ENCODE measurements at places on chromosomes 11 and 22.

DNA sequence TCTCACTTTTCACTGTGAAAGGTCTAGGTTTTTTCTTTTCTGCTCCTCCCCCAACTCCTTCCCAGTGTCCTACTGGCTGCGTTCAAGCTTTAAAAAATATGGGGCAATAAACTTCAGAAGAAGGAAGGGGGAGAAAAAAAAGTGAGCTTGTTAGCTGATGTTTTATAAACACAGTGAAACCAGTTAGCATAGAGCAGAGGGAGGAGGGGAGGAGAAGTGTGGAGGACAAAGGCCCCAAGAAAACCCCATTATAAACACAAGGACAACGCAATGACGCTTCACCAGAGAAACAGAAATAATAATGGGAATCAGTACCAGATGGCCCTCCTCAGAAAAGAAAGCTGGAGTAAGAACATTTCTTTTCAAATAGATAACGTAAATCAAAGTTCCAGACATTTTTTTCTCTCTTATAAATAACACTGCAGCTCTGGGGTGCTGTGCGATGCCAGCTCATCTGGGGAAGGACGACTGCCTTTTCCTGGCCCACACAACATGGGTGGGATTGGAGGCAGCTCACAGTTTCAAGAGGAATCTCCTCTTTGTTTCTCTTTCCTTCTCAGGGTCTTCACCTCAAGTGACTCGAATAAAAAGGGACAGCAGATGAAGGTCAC lies 235.4 kb upstream of the NARS2 start:
- no peak for DNase-seq

GRCh38 chr22:40040927-40041326 lies 46.2 kb downstream of the FAM83F start:
- no peak for DNase-seq

DNA sequence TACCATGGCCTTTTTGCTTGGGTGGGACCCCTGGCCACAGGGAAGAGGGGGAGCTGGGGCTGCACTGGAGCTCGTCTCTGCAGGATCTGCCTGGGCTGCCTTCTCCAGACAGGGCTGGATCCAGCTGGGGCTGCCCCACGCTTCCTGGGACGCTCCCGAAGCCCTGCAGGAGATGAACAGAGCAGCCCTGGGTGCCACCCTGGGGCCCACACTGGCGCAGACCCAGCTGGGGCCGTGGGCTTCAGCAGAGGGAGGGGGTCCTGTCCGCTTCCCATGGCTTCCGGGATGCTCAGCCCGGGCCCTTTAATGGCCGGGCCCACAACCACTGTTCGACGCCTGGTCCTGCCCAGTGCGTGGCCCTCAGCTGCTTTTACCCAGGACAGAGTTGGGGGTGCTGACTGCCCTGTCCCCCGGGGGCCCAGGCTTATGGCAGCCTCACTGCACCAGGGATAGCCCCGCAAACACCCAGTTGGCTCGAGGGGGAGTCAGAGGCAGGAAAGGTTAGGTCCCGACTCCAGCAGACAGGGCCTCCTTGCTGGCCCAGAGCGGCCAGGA lies 12.0 kb downstream of the TSPO start:
- no peak for DNase-seq

GRCh38 chr11:1155274-1155693 lies 2.5 kb upstream of the MUC5AC start:
- no peak for DNase-seq

DNA sequence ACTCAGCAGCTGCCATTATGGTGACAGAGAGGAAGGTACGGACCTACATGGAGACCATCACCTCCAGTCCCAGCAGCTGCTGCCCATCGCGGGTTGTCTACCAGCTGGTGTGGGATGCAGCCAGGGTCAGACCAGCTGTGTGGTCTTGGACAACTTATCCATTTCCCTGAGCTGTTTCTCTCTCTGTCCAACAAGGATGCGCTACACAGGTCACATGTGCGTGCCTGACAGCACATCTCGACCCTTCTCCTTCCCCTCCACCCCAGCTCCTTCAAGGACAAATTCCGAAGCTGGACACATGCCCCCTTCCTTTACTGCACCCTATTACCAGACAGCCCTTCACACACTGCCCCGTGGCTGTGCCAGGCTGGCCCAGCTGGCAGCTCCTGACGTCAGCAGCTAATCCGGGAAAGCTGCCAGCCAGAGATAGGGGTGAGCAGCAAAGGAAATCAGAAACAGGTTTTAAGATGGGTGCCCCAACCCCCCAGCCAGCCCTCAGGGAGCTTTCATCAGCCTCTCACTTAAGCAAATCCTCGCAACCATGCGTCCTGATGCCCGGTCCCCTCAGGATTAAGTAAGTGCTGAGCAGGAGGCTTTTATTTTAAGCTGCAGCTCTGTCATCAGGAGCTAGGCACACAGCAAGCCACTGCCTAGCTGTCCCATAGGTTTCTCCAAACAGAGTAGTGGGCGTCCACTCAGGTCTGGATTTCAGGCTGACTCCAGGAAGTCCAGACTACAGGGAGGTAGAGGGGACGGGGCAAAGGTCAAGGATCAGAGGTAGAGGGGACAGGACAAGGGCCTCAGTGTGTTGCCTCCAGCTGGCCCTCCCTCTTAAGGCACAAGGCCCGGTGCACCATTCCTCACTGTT lies 20.3 kb downstream of the TEF start:
- no peak for DNase-seq

DNA sequence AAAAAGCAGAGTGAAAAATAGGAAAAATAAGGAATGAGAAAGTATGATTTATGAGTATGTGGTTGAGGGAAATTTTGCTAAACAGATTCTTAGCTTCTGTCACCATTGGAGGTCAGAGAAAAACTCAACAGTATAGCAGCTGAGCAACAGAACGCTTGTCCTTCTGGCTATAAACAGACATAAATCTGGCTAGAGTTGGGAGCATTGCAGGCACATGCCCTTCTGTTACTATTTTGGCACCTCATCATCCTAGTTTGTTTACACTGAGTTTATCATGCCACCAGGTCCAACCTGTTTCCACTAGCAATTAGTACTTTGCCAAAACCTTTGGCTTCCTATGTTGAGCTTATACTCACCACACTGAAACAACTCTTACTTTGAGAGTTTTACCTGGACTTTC lies 6.9 kb downstream of the UBE4A start:
- no peak for DNase-seq

GRCh38 chr11:125244166-125244565 lies 79.6 kb downstream of the PKNOX2 start:
- no peak for DNase-seq

DNA sequence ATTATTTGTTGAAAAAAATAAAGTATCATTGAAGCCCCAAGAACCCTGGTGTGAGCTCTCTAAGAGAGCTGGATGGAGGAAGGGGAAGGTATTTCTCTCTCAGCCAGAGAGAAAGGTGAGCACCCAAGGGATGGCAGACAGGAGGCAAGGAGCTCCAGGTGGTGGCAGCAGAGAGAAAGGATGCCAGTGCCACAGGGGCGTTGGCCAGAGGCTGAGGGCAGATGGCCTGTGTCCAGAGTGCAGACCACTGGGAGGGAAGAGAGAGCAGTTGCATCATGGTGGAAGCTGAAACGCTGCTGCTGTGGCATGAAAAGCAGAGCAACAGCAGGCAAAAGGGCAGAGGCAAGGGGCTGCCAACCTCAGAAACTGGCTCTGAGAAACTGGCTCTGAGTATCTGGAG lies 8.5 kb downstream of the SPON1 start:
- DNase-seq = no peak

DNA sequence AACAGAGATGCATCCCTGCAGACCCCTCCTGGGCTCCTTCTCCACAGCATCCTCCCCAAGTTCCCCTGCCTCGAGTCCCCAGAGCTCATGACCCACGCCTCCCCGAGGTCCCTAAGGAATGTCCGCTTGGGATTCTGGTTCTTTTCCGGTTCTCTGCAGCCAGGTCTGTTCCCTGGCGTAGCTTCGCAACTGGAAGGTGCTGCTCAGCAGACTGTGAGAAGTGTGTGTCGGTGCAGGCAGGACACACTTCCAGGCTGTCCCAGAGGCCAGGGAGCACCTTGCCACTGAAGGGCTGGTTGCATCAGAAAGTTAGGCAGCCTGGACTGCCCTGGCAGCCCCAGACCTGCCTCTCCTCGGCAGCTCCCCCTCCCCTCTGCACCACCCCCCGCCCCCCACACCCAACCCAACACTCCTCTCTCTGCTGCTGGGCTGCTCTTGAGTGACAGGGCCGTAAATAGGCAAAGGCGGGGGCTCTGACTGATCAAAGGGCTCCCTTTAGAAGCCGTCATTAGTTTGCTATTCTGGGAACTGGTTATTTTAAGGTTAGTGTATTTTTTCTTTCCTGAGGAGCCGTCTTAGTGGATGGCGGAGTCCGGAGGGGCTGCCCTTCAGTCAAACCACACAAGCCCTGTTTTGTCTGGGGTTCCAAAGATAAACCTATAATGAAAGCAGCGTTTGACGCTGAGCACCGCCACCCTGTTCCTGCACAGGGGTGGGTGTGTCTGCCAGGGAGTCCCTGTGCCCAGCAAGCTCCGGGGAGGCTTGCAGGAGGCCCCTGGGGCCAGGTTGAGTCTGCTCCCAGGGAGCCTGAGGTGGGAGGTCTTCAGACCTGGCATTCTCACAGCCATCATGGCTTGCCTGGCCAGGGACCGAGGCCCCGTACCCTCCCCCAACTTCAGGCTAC lies 88.6 kb upstream of the KCNQ1OT1 start:
- no peak for DNase-seq

DNA sequence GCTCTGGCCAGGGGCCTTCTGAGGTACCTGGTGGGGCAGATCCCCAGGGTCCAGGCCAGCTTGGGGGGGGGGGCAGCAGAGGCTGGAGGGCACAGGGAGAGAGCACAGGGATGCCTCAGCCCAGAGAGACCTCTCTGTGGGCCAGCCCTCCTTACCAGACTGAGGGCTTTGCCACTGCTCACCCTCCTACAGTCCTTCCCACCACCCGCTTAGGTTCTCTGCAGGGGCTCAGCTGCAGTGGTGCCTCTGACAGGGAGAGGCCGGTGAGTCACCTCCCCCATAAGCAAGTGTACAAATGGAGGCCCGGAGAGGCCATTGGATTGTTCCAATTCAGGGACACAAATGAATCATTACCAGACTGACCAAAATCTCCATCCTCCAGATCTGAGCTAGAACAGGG lies 68.1 kb upstream of the LMO1 start:
- no peak for DNase-seq

DNA sequence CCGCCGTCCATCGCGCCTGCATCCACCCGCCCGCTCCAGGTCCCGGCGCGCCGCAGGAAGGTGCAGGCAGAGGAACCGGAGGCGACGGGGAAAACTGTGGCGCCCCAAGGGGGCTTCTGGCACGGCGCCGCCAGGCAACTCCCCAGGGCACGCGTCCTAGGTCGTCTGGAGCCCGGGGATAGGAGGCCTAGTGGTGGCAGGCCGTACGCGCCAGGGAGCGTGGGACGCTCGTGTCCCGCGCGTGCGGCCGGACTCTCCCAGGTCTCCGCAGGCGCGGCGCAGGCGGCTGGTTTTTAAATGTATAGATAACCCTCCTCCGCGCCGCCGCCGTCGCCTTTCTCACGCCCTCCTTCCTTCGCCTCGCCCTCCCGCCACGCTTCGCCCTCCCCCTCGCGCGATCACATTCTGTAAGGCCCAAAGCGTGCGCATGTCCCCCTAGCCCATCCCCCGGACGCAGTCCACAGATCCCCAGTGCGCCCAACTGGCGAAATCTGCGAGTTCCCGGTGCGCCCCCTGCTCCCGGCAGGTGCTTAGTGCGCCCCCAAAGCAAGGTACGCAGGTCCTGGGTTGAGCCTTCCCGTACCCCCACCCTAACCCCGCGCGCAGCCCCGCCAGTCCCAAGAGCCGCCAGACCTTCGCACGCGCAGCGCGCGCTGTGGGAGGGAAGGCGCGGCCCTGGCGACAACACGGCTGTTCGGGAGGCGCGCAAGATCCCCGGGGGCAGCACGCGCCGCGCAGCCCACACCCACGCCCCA lies at the start of gene ASCL2:
TSS of gene ASCL2 (minus strand) at position 267 of the 755 bp plus-strand sequence. CDS start at position 11, 256 bp downstream.
- no peak for DNase-seq

GRCh38 chr11:2779499-2779980 lies 79.7 kb upstream of the KCNQ1OT1 start:
- peak; percentile 0 for DNase-seq

- no peak for DNase-seq
Measured at GRCh38 chr11:119472186-119472855, 49.3 kb upstream of the THY1 start.

- DNase-seq = no peak
Measured at GRCh38 chr22:39928536-39929520, 27.9 kb downstream of the GRAP2 start.

DNA sequence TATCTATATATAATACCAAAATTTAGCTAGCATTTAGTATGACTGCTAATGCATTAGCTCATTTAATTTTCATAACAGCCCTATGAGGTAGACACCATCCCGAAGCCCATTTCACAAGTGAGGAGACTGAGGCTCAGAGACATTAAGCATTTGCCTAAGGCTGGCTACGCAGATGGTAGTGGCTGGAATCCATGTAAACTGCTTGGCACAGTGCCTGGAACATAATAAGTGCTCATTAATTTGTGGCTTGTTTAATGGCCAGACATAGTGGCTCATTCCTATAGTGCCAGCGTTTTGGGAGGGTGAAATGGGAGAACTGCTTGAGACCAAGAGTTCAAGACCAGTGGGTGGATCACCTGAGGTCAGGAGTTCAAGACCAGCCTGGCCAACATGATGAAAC lies 17.8 kb upstream of the TP53I11 start:
- DNase-seq = no peak
